ENCODE measurements at places on chromosomes 6 and 20.
A peak's percentile ranks its signal among the peaks of the same experiment; 100 is the strongest.

DNA sequence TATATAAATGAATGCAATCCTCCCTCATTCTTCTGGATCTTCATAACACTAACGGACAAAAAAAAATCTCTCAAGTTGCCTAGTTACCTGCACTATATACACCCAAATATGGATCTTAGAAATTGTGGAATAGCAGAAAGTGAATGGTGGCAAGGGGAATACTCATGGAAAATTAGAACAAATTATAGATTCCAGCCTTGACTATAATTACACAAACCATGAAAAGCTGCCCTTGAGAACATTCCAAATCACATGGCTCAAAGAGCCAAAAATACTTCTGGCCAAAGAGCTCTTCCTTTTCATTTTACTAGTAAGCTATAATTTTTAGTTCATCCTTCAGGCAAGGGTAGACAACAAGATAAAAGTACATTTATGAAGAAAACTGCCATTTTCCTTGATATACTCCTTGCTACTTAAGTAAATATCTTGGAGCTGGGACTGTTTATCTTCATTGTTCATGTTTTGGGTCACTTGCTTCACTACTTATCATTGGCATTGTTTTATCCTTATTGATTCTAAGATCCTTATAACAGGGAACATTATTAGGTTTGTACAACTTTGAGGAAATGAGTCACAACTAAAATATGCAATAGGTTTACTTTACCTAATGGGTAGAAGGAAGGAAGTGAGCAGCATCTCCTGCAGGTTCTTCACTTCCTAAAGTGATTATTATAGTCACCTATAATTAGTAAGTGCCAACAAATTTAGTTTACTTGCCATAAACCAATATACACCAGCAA, 6.4 kb upstream of the MTRES1 start:
- no peak for DNase-seq

- no peak for DNase-seq
Measured at GRCh38 chr6:168415993-168416530, 24.9 kb upstream of the SMOC2 start.

DNA sequence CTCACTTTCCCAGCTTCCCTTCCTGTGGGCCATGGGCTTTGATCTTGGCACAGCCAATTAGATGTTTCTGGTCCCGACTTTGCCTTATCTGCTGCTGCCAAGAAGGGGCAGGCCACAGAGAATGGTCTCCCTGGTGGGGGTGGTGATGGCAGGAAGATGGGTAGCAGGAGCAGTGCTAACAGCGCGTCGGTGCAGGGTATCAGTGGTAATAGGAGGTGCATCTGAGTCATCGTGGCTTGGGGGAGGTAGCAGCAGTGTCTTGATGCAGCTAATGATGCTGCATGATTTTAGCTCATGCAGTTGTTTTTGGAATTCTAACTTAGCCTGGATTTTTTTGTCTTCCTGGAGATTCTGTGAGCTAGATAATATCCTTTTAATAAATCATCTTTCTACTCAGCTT, 18.9 kb upstream of the MAS1 start:
- DNase-seq = peak; percentile 20

DNA sequence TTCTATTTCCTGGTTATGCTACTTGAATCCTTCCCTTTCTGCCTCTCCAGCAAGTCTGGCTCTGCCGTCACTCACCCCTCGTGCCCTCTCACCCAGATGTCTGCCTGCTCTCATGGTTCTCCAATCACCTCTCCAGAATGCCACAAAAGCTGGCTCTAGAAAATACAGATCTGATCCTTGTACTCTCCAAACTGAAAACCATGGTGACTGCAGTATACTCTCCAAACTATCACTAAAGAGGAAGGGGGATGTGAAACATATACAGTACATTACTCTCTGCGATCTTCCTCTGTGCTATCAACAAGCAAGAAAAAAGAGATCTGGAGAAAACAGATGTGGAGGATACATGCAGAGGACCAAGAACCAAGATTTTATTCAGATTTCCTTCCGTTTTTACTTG, 91.1 kb downstream of the ATXN1 start:
- DNase-seq = no peak

DNA sequence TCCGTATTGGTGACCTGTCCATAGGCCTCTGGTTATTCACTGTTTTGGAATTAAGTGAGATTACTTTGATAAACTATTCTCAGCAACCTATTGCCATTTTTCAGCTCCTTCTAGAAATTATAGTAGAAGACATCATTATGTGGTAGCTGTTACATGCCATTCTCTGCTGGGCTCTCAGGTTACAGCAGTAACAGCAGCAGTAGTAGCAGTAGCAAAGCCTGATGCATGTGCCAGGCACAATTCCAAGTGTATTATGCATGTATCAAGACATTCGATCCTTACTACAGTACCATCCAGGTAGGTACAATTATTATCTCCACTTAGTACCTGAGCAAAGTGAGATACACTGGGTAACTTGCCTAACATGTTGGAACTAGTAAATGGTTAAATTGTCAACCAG, 74.3 kb downstream of the RPS12 start:
- DNase-seq = no peak

DNA sequence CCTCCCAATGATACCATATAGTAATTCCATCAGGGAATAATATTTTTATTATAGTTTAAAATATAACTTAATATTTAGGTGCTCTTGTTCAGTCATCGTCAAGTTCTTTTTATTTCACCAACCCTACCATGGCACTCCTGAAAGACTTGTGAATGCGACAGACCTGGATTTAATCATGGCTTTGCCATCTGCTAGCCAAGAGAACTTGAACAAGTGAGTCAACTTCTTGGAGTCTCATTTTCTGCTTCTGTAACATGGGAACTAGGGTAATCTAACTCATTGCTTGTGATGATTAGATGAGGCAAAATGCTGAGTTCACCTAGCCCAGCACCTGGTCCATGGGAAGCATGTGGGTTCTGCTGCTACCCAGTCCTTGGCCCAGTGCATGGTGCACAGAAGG, 62.9 kb downstream of the ESR1 start:
- DNase-seq = no peak

- DNase-seq = no peak
Measured at GRCh38 chr6:43016943-43017334, 2.9 kb downstream of the KLHDC3 start.

DNA sequence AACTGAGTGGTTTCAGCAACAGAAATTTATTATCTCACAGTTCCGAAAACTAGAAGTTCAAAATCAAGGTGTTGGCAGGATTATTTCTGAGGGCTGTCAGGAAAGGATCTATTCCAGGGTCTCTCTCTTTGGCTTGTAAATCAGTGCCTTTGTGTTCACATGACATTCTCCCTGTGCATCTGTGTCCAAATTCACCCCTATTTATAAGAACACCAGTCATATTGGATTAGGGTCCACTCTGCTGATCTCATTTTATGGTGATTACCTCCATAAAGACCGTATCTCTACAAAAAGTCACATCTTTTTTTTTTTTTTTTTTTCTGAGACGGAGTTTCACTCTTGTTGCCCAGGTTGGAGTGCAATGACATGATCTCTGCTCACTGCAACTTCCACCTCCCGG, 68.6 kb upstream of the MARCKS start:
- no peak for DNase-seq

GRCh38 chr20:17650301-17651128, 31.5 kb downstream of the RRBP1 start:
- DNase-seq = no peak

GRCh38 chr6:151087861-151088598, 151.7 kb upstream of the AKAP12 start:
- DNase-seq = no peak
